ENCODE measurements at places on chromosomes 16 and 17.

DNA sequence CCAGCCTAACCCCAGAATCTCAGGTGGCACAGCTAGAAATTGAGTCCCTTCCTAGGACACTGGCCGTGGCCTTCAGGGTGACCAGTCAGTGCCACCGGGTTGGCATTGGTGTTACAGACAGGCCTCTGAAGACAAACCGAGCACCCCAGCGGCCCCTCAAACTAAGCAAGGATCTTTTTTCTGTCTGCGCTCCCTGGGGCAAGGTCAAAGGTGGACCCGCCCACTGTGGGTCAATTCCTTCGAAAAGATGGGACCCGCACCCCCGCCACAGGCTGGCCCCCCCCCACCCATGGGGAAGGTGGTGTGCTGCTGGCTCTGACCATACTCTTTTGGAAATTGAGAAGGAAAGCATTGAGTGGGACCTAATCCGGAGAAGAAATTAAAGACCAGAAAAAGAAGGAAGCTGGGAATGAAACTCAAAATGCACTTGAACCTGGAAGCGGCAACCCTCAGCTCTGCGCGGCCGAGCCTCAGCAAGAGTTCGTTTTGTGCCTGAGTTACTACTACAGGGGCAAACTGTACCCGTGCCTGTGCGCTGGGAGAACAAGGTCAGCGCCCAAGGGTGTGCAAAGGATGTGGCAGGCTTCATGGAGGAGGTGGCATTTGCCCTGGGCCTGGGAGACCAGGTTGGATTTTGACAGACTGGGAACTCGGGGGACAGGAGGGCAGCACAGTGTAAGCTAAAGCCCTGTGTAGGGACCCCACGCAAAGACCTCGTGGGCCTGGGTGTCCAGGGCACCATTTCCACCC, 20.4 kb downstream of the TMC6 start:
- DNase-seq: no peak

GRCh38 chr17:64306850-64307463, 43.9 kb upstream of the TEX2 start:
- peak; percentile 74 for DNase-seq

DNA sequence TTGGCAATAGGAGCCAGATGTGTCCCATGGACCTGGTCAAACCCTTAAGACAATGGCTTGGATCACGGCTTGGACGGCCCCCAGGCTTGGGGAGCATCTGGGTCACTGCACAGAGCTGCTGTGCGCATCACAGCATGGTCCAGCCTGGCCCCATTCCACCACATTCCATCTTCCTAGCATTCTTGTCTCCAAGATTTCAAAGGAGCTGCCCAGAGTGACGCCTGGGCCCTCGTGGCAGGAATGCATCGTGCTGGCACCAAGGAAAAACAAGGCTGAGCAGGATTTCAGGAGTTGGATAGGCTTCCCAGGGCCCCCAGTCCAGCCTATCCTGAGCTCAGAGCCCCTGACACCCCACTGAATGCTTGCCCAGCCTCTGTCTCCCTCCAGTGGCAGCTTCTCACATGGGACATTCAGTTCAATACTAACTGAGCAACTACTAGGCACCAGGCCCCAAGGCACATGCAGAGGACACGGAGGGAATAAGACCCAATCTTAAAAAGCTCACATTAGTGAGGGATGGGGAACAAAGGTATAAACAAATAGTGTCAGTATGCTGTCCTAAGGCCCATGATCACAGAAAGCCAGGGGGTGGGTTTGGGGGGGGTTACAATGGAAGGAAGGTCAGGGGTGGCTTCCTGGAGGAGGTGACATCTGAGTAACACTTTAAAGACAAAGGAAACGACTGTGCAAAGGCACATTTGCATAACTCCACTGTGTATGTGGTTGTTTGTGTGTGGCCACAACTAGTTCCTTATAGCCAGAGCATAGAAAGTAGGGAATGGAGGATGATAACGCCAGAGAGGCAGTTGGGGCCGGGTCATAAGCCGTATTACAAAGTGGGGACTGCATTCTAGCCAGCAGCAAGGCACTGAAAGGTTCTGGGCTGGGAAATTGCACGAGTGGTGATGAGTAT, 34.1 kb downstream of the TK2 start:
- DNase-seq: no peak

- peak; percentile 73 for DNase-seq
These were observed 225.9 kb downstream of the SEC14L1 start for GRCh38 chr17:77366558-77367245.

DNA sequence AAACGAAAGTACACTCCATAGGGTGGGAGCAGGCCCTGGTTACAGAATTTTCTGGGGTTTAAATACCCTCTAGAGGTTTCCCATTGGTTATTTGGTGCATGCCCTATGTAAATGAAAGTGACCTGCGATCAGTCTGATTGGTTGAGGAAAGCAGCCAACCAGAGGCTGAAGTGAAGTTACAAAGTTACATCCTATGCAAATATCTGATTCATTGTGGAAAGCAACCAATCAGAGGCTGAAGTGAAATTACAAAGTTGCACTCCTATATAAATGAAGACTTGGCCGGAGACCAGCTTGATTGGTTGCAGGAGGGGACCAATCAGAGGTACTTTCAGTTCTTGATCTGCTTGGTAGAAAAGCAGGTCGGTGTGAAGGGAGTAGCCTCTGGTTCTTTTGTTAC, 24.4 kb downstream of the NAA60 start:
- DNase-seq: no peak

- no peak for DNase-seq
These were observed 3.7 kb upstream of the UNC13D start for GRCh38 chr17:75847614-75848522.

- peak; percentile 5 for DNase-seq
These were observed 639.3 kb downstream of the TOX3 start for GRCh38 chr16:51907680-51908079.

DNA sequence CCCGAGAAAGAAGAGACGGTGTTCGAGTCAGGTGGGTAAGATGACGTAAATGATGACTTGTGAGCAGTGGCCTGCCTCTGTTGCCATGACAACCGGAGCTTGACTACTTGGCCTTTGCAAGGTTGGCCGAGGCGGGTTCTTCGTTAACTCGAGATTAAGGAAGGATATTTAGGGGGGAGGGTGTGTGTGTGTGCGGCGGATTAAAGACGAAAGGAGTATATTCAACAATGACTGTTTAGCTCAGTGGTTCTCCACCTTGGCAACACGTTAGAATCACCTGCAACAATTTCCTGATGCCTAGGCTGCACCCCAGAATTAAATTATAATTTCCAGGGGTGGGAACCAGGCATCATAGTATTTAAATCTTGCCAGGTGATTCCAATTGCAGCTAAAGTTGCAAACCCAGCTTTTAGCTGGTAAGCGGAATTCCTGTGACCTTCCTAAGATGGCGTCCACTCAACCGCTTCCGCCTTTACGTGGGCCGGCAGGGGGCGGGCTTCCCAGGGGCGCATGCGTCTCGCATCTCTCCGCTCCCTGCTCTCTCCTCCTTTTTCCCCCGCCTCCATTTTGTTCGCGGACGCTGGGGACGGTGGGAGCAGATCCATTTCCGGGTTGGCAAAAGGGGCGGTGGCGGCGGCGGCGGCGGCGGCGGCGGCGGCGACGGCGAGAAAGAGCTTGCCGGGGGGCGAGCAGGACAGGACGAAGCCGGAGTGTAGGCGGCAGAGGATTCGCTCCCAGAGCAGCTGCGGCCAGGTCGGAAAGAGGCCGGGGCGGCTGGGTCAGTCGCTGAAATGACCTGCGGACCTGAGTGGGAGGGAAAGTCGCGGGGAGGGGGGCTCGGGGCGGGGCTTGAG, at the start of gene WIPF2:
TSS of gene WIPF2 (plus strand) at position 565 of the 854 bp plus-strand sequence. CDS start 37,156 bp downstream, outside the sequence.
- peak; percentile 95 for DNase-seq

DNA sequence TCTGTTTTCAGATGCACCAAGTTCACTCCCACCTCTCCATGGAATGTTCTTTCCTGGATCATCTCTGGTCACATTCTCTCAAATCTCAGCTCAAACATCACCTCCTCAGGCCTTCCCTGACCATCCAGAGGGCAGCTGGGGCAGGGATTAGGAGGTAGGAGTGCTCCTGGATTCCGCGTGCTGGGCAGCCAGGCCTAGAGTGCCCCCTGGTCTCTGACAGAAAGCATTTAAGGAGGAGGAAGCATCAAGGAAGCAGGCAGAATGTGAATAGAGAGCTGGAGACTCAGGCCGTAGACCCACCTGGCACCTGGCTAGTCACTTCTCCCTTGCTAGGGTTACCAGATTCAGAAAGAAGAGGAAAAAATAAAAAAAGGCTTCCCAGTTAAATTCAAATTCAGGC, 2.5 kb upstream of the CYB561 start:
- no peak for DNase-seq

- no peak for DNase-seq
These were observed 11.9 kb downstream of the DNAAF8 start for GRCh38 chr16:4746215-4746614.

GRCh38 chr16:12737563-12737962, 66.1 kb downstream of the CPPED1 start:
- DNase-seq: no peak

DNA sequence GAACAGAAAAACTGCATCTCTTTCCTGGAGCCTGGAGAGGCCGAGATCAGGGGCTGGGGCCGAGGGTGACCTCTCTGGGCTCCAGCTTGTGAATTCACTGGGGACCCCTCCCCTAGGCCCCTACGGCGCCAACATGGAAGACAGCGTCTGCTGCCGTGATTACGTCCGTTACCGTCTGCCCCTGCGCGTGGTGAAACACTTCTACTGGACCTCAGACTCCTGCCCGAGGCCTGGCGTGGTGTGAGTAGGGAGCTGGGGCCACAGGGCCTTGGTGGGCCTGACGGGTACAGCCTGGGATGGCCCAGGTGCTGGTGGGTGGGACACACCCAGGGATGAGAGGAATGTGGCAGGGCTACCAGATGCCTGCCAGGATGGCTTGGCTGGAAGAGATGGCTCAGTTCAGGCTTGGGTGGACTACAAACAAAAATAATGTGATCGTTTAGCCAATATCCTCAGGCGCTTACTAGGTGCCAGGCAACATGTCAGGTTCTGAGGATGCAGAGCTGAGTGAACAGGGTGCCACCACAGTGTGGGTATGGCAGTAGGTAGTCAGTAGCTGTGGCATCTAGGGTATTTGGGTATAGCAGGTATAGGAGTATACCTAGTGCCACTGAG, 1.8 kb downstream of the CCL22 start:
- no peak for DNase-seq

- no peak for DNase-seq
These were observed 40.8 kb downstream of the RNF157 start for GRCh38 chr17:76199469-76199868.

All from NCI-H69 (cell line).